NCI-H2081 (cell line): ENCODE measurements at places on chromosomes 13 and 19.

DNA sequence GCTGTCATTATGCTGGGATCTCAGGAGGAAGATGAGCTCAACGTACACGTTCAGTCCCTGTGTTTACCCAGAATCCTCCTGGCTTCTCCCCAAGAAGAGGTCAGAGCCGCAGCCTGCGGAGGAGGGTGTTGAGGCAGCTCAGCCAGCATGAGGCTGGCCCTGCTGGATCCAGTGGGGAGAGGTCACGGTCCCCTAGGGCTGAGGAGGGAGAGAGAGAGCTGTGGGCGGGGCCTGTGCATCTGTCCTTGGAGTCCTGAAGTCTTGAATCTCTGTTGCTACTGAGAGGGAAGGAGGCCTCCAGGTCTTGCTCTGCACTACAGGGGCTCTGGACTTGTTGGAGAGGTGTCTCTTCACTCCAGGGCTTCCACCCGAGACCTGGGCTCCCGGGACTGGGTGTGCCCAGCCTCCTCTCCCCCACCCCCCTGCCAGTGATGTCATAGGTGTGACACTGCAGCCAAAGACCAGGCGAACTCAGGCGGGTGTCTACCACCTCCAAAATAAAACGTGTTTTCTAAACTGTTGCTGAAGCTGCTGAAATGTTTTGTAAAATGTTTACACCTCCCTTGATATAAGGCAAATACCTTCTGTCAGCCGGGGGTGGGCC lies 77.9 kb upstream of the KCTD15 start:
- DNase-seq = no peak

GRCh38 chr13:21399741-21400140 lies 59.4 kb downstream of the ZDHHC20 start:
- DNase-seq = no peak

GRCh38 chr13:41470196-41470595 lies 12.8 kb downstream of the RGCC start:
- no peak for DNase-seq

GRCh38 chr13:97205465-97205864 lies 16.7 kb upstream of the MBNL2 start:
- DNase-seq = no peak

- DNase-seq = no peak
Observed at GRCh38 chr19:411723-412355, 2.9 kb upstream of the C2CD4C start.
